ENCODE measurements at places on chromosomes 3 and 15. TPM values are rescaled to one million over a fixed set of nuclear protein-coding genes. Genes with fewer than 3 reads are reported as not detected.

Gene ZBTB47
- polyA plus RNA-seq, result 5.1 TPM

- H3K27ac ChIP-seq, result no peak overlapping the region
- no peaks in the 10 kb centered on the region for H3K36me3 ChIP-seq
- H3K27me3 ChIP-seq, result peaks cover 100% of the 10 kb centered on the region
- no peak overlapping the region for H3K4me3 ChIP-seq
- peaks cover 19% of the 10 kb centered on the region for H3K4me1 ChIP-seq
Observed at GRCh38 chr3:128486205-128486628, 6.8 kb downstream of the GATA2 start.

Gene MYZAP
- 1.3 TPM for polyA plus RNA-seq

- no peaks in the 10 kb centered on the region for H3K4me1 ChIP-seq
- H3K27ac ChIP-seq, result no peak overlapping the region
- H3K36me3 ChIP-seq, result no peaks in the 10 kb centered on the region
Observed at GRCh38 chr3:132073771-132074170, 39.0 kb upstream of the CPNE4 start.

Gene GP9
- polyA plus RNA-seq, result not detected

DNA sequence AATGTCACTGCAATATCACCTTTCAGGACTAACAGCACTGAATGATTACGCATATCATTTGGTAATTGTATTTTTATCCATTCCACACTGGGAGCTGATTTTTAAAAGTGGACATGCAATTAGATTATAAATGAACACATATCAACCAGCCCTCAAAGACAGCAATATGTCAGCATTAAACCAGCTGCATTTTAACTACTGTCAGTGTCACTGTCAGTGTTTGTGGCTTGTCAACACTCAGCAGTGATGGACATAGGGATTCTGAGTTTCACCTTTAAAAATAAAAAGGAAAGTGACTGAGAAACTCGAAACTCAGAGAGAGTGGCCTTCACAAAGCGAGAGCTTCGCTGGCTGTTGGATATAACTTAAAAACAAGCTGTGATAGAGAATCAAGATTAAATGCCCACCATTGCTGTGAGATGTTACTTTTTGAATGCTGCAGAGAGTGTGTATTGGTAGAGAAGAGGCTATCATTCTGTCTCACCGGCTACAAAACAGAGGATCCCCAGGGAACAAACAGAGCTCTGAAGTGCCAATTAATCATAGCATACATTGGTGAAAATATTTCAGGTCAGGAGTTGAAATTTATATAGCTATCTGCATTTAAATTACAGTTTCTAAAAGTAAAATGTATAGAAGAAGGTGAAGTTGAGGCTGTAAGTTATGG lies 635.8 kb downstream of the SQOR start:
- H3K4me3 ChIP-seq, result no peak overlapping the region
- no peak overlapping the region for H3K27ac ChIP-seq
- DNase-seq, result no peak
- no peaks in the 10 kb centered on the region for H3K27me3 ChIP-seq
- H3K36me3 ChIP-seq, result no peaks in the 10 kb centered on the region
- no peaks in the 10 kb centered on the region for H3K4me1 ChIP-seq

DNA sequence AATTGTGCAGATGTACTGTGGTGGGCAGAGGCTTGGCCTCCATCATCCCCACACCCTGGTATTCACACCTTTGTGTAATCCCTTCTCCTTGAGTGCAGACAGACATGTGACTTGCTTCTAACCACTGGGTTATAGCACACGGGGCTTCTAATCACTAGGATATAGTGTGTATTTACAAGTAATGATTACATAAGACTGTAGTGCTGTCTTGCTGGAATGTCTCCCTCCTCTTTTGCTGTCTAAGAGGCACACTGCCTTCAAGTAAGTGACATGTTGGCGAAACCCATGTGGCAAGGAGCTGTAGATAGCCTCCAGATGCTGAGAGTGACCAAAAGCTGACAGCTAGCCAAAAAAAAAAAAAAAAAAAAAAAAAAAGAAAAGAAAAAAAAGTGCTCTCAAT lies 542.7 kb upstream of the MDFIC2 start:
- DNase-seq, result no peak
- H3K36me3 ChIP-seq, result no peaks in the 10 kb centered on the region
- H3K27ac ChIP-seq, result no peak overlapping the region
- no peaks in the 10 kb centered on the region for H3K27me3 ChIP-seq

DNA sequence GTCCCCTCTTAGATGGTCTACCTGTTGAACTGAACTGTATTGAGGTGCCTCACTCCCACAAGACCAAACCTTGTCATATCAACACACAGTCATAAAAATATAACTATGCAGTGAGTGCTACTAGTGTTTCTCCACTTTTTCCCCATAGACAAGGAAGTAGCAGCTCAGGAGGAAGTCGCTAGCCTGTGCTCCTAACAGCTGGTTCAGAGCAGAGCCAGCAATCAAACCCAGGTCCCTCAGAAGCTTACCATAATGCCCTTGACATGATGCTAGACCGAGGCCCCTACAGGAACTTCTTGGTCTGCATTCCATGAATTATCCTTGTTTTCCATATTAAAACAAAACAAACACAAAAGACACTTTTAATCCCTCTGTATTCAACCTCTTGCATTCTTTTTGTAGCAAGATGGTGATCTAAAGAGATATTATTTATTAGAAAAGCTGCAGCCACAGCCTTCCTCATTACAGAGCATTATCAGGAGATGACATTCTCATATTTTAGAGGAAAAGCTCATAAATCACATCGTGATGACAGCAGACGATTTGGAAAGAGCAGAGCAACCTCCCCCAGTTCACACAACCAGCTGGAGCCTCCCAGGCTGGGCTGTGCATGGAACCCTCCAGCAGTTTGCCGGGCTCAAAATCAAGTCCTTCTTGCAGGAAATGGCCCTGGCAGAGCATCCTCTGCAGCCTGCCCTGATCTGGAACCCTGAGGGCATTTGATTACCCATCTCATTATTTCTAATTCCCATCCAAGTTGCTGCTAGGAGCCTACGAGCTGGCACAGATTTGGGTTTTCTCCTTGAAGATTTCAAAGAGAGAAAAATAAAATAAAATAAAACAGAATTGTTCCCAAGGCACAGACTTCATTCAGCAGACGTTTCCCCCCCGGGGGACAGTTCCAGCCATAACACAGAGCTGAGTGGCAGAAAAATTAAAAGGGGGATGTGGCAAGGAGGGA lies 118.8 kb downstream of the SRGAP3 start:
- peaks cover 2% of the 10 kb centered on the region for H3K36me3 ChIP-seq
- H3K27ac ChIP-seq, result no peak overlapping the region
- no peak overlapping the region for H3K4me3 ChIP-seq
- no peak for DNase-seq
- H3K27me3 ChIP-seq, result no peaks in the 10 kb centered on the region
- H3K4me1 ChIP-seq, result peaks cover 8% of the 10 kb centered on the region

DNA sequence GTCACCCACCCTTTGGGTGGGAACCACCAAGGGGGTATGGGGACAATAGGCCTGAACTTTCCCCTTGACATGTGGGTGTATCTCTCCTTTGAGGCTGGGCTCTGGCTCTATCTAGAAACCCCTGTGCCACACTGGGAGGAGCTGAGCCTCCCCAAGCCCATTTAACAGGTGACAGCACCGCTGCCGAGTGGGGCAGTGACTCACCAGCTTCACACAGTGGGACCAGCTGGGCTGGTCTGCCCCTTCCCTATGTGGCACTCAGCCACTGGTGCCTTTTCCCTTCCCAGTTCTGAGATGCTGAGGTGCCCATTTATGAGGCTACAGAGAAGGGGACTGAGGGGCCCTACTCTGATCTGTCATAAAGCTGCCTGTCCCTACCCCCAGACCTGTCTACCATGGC lies 5.1 kb downstream of the PSTPIP1 start:
- H3K4me3 ChIP-seq, result no peak overlapping the region
- H3K27me3 ChIP-seq, result no peaks in the 10 kb centered on the region
- H3K4me1 ChIP-seq, result peaks cover 28% of the 10 kb centered on the region
- no peak overlapping the region for H3K27ac ChIP-seq
- DNase-seq, result no peak

Data from keratinocyte (primary cell).